IPS-NIHi11 (cell line): ENCODE measurements at places on chromosomes 6 and 20.

- no peak for DNase-seq
These were observed 3.8 kb downstream of the COL12A1 start for GRCh38 chr6:75201901-75202672.

GRCh38 chr6:21208796-21209186 is 384.8 kb upstream of the SOX4 start:
- DNase-seq, result no peak

DNA sequence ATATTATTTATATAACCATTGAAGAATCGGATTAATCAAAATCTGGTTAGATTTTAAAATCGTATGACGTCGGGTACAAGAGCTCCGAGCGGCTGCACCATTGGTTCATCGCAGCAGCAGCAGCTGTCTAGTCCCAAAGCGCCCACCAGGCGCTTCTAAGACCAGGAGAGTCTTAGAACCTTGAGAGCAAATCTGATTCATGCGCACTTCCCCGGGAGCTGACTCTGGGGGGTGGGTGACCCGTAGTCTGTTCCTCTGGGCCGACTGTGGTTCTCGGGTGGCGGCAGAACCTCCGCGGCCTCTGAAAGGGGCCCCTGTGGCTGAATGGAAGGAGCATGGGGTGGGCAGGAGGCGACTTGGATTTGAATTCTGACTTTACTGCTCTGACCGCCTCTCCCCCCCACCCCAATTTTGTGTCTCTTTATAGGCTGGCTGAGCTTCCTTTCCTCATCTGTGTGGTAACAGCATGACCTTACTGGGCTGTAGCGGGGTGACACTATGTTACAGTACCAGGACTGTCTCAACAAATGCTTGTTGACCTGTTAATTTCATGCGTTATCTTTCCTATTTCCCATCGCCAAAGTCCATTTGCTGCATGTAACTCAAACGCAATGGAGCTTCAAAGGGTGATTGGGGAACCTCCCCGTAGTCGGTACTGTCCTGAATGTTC is 119.7 kb downstream of the RTN4IP1 start:
- peak; percentile 45 for DNase-seq

- no peak for DNase-seq
These were observed 170.0 kb downstream of the FOXA2 start for GRCh38 chr20:22414305-22414742.

DNA sequence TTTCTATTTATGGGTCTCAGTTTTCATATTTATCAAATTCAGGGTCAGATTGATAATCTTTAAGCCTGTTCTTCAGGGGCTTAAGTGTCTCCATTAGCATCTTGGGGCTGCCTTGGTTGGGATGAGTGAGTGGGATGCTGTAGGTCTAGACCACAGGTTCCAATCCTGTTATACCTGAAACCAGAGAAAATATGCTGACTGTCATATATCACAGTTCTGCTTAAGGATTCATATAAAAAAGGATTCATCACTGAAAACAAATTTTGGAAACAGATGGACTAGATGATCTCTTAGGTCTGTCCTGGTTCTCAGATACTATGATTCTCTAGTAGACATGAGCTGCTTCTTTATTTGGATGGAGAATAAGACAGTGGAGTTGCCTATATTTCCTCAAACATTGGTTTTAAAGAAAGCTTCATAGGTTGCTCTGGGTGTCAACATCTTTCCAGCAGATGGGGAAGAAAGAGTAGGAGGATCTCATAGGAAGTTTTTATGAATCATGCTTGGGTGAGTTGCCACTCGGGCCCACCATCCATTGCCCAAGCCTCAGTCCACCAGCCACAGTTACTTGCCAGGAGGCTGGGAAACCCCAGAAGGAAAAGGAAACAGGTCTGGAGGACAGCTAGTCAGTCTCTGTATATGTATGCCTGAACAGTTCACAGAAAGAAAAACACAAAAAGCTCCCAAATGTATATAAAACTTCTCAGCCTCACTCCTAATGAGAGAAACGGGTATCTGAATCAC is 42.9 kb upstream of the MAP7 start:
- no peak for DNase-seq

DNA sequence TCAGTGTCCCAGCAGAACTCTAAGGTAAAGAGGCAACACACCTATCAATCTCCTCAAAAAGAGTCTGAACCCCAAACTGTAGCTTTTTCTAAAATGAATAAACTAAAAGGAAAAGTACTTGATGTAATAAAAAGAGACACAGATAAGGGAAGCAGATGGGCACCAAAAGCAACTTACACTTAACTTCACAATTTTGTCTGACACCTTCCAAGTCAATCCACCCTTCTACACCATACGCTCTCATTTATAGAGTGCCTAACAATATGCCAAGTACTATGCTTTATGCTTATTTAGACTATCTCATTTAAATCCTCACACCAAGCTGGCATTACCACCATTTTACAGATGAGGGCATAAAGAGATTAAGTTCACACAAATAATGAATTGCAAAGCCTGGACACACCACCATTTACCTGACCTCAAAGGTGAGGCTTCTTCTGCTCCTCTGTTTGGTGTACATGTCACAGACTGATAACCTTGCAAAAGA is 90.6 kb upstream of the DST start:
- DNase-seq, result no peak

DNA sequence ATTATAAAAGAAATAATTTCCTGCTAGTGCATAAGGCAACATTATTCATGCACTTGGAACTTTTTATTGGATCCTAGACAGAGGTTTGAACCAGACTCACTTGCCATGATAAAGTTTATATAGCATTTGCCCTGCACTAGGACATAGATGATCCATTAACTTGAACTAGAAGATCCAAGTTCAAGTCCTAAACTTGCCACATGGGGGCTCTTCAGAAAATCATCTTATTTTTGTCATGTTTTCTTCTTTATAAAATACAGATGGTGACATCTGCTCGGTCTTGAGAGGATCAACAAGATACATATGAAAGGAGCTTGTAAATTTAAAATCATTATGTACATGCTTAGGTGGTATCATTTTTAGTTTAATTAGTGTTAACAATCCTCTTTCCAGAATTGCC is 94.5 kb downstream of the SIM1 start:
- DNase-seq, result no peak

DNA sequence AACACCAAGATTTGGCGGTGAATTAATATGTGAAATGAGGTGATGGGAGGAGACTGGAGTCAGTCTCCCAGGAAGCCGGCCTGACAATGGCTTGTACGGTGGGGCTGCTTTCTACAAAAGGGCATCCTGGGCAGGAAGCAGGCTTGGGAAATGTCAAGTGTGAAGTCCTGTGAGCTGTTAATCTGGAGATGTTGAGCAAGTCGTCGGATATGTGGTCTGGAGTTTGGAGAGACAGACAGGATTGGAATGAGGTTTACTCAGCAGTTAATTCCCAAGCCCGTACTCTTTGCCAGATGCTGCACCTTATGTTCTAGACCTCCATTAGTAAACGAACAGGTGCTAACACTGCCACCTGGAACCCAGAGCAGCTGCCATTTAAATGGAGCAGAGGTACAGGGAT is 107.7 kb upstream of the FOXC1 start:
- DNase-seq, result no peak

GRCh38 chr6:22025468-22026163 is 271.2 kb downstream of the PRL start:
- DNase-seq, result peak; percentile 67

GRCh38 chr6:35343092-35343834 is 905 bp downstream of the PPARD start:
- DNase-seq, result no peak
